Suppressor macrophage treated with lipopolysaccharide for 1 hour (primary cell): ENCODE measurements at places on chromosomes 5 and 9.

DNA sequence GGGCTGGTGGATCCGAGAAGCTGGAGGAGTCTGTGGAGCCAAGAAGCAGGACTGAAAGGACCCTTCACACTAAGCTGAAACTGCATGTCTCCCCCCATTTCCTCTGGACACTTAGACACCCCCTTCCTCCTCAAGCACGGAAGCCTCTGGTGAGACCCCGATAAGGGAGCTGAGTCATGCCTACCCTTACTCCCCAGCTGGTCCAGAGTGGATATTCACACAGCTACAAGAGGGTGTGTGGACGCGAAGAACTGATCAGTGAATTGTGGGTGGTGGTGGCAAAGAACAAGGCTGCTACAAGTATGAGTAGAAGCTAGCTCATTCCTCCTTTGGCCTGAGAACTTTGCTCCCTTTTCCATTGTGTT, 4.3 kb downstream of the TLN1 start:
- no peak for DNase-seq

GRCh38 chr5:133846478-133847226, 121.8 kb downstream of the C5orf15 start:
- DNase-seq = no peak

- DNase-seq = no peak
These were observed 247.5 kb downstream of the ARRDC3 start for GRCh38 chr5:91135475-91136248.

- DNase-seq = no peak
These were observed 163.4 kb downstream of the HSD17B3 start for GRCh38 chr9:96138616-96139015.

DNA sequence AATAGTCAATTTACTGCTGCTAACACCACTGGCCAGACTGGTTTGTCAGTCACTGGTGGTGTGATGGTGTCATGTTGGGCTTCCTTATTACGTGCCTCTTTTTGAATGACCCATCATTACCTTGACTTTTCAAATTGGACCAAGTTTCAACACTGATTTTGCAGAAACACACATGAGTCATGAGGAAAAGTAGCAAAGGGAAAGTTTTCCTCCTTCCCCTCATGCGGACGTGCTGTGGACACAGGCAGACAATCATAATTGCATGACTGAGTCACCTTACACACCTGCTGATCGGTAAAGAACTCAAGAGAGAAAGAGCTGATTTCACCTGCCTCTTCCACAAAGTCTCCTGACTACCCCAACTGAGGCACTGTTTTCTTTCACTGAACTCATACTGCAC, 324.5 kb downstream of the ARRDC3 start:
- DNase-seq = peak; percentile 84

GRCh38 chr5:95424526-95424925, 33.4 kb downstream of the FAM81B start:
- no peak for DNase-seq

DNA sequence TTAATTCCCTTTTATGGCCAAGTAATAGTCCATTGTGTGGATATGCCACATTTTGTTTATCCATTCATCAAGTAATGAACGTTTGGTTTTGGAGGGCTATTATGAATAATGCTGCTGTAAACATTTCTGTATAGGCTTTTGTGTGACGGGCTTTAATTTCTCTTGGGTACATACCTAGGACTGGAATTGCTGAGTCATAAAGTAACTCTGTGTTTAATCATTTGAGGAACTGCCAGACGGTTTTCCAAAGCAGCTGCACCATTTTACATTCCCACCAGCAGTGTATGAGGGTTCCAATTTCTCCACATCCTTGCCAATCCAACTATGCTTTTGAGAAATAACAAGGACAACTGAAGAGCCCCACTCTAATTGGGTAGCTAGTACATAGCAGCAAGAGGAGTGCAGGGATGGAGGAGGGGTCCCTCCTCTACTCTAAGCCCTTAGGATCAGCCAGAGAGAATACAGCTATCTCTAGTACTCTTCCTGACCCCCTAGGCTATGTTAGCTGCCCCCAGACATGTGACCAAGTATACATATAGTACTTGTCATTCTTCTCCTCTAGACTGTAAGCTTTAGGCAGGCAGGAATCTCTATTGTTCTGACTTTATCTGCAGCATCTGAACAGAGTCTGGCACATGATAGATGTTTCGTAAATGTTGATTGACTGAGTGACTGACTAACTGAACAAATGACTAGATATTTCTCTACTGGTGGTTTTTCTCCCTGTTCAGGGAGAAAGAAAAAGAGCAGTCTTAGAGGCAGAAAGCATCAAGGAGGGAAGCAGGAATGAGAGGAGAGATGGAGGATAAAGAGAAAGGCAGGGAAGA, 22.1 kb upstream of the MATR3 start:
- DNase-seq = peak; percentile 46

DNA sequence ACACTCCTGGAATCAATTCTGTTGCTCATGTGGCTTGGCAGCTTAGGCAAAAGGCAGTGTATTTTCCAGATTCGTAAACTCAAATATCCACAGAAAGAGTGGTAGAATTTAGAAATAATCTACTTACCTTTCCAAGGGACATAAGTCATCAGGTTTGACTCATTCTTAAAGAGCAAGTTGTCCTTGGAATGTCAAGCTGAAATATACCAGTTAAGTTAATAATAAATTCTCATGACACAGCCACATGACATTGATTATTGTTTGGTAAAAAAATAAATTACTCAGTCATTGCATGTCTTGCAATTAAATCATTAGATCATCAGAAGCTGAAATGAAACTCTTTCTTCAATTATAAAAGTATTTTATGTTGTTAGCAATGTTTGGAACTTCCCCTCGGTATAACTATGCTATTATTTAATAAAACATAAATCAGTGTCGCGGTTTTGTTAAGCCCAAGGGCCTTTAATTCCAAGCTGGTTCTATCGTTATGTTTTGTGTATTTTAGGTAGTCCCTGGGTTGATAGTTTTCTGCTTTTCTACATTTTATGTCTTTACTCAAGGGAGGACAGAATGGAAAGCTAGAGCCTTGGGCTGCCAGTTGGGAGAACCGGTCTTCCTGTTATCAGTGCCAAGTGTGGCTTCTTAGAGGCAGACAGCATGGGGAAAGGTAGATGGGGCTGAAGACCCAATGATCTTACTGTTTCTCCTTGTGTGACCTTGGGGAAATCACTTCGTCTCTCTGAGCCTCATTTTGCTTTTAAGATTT, 79.3 kb upstream of the PRLR start:
- no peak for DNase-seq

GRCh38 chr5:55691265-55692105, 20.6 kb downstream of the SLC38A9 start:
- DNase-seq = peak; percentile 20

- DNase-seq = no peak
These were observed 264.4 kb upstream of the MSX2 start for GRCh38 chr5:174459832-174460448.

- DNase-seq = no peak
These were observed 62.3 kb upstream of the RIOK2 start for GRCh38 chr5:97245386-97245785.

DNA sequence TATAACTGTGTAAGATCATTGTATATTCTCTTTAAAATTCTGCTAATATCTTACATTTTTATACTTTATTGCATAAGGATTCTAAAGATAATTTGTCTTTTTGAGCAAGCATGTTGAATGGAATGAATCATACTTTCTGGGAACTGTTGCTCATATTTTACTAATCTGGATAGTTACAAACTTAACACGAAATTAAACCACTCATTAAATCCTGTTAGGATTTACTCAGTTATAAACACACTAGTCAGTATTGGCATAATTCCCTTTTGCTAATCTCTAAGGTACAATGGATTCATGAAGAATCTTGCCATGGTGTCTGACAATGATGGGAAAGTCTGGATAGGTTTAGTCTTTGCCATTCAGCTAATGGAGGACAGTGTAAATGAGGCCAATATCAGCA, 338.1 kb upstream of the SMC2 start:
- no peak for DNase-seq

DNA sequence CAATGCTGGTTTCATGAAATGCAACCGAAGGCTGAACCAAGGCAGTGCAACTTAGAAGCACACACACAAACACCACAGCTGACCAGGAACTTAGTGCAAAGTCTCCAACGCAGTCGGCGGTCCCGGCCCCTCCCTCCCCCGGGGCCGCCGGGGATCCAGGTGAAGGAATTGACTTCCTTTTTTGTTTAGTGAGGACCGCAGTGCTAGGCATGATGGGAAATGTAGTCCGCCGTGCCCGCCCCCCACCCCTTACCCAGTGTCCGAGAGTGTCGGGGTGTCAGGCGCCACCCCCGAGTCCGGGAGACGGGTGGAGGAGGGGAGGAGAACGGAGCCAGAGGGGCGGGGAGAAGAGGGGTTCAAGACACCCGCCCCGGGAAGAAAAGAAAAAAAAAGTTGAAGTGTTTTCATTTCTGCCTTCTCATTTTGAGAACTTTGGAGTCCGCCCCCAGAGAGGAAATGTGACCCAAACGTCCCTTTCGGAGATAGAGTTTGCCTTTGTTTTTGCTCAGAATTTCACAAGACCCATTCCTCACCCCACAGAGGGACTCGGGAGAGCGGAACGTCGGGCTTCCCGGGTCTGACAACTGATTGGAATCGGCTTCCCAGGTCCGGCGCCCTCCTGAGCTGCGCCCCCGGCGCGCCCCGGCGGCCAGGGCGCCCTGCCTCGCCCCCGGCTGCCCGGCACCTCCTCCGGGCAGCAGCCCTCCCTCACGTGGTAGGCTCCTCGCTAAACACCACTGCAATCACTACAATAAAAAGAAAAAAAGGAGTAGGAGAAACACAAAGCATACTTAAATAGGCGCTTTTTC, 2.0 kb downstream of the IER5L start:
- DNase-seq = peak; percentile 93

GRCh38 chr5:150017226-150018005, 16.9 kb downstream of the HMGXB3 start:
- peak; percentile 67 for DNase-seq

- DNase-seq = no peak
These were observed 275.0 kb downstream of the GAS1 start for GRCh38 chr9:86672301-86672700.

DNA sequence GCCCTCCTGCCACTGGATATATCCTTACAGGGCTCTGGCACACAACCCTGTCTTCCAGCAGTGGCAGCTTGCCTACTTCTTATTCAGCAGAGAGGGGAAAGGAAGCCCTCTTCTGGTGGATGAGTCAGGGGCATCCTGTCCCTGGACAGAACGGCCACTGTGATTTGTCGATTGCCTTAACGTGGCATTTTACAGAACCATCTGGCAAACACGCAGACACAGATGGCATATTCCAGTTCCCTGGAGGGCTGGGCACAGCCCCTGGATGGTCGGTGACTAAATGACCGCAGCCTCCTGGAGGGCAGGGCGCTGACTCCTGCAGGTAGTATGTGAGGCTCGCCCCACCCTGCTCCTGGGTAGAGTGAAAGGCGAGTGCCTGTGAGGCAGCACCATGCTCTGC, 62.1 kb downstream of the DCP2 start:
- no peak for DNase-seq

- no peak for DNase-seq
These were observed 26.9 kb upstream of the FAT2 start for GRCh38 chr5:151617841-151618710.

- no peak for DNase-seq
These were observed 132.6 kb upstream of the FSTL4 start for GRCh38 chr5:133744960-133745308.

- DNase-seq = no peak
These were observed 246.2 kb downstream of the EFNA5 start for GRCh38 chr5:107424491-107424890.

GRCh38 chr9:84057662-84058061, 77.1 kb downstream of the RMI1 start:
- no peak for DNase-seq

- DNase-seq = no peak
These were observed 62.2 kb downstream of the RAD23B start for GRCh38 chr9:107345327-107345726.

DNA sequence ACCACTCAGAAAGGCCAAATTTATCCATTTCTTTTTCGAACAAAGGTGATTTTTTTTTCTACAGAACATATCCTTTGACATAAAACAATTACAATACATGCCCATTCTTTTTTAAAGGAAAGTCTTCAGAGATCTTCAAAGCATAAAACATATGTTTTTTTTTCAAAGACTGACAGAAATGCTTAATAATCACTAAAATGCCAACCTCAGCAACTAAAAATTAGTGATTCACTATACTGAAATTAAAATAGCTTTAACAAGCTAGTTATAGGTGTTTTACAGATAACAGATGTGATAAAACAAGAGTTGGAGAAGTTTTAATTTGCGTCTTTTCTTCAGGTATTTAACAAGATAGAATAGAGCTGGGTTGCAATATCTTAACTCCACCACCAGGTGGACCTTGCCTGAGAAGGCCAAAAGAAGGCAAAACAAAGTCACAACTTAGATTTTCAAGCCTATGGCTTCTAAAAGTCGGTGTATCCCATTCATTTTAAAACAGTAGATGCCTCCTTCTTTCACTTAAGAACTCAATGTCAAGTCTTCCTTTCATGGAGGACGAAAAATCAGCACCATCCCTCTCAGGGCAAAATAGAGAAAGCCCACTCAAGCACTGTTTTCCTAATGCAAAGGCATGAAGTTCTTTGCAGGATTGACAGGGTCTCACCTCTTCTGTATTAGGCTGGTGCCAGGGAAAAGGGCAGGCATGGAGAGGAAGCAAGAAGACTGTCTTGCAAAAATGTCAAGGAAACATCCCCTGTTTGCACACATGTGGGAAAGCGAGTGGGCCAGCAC, 31.1 kb upstream of the CPLX2 start:
- peak; percentile 58 for DNase-seq

DNA sequence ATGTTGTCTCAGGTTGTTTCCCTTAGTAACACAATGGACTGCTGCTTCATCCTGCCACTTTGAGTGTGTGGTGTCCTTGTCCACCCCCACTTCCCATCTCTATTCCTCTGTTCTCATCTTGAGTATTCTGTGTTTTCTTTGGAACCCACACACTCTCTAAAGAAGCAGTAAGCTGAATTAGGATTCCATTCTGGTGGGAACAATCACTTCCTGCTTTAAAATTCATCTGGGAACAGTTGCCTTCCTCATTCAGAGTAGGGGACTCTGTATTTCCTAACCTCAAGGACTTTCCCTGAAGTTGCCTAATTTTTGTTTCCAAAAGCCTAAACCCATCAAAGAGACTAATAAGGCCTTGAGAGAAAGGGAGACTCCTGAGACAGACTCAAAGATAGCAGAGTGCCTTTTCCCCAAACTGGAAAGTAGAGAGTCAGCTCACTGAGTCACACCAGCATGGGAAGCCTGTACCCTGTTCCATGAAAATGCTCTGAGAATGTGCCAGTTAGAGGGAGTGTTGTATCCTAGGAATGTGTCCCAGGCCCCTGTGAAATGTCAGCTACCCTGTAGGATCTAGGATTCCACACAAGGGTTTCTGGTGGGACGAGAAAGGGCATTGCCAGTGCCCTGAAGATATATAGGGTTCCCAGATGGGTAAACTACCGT, 63.6 kb downstream of the CCDC192 start:
- peak; percentile 72 for DNase-seq

GRCh38 chr5:55218967-55219366, 8.1 kb downstream of the MCIDAS start:
- DNase-seq = no peak

DNA sequence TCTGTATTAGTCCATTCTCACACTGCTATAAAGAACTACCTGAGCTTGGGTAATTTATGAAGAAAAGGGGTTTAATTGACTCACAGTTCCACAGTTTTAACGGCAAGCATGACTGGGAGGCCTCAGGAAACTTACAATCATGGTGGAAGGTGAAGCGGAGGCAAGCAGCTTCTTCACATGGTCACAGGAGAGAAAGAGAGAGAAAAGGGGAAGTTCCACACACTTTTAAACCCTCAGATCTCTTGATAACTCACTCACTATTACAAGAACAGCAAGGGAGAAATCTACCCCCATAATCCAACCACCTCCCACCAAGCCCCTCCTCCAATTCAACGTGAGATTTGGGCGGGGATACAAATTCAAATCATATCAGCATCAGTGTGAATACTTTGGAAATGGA, 133.4 kb upstream of the SLC30A5 start:
- DNase-seq = no peak
